ENCODE measurements at places on chromosomes 3 and 15. TPM values are rescaled to one million over a fixed set of nuclear protein-coding genes. Genes with fewer than 3 reads are reported as not detected.

Gene COX17
- 30.5 TPM for polyA plus RNA-seq

Gene SYNM
- polyA plus RNA-seq = 6.7 TPM

Gene FANCD2OS
- polyA plus RNA-seq = 0.82 TPM

Gene EFCC1
- 12.7 TPM for polyA plus RNA-seq

Gene SLC35G2
- 5.7 TPM for polyA plus RNA-seq

Gene DET1
- polyA plus RNA-seq = 15.5 TPM

Gene EFHB
- 3.4 TPM for polyA plus RNA-seq

Gene SKOR1
- polyA plus RNA-seq = 0.50 TPM

Gene GPR87
- polyA plus RNA-seq = not detected

Gene DIPK2A
- 42.2 TPM for polyA plus RNA-seq

Gene KLHDC8B
- polyA plus RNA-seq = 46.6 TPM

Gene TNNC1
- polyA plus RNA-seq = 49.3 TPM

Gene CFAP161
- polyA plus RNA-seq = 7.3 TPM

Gene PLCH1
- 25.5 TPM for polyA plus RNA-seq

Gene IL17RB
- 10.9 TPM for polyA plus RNA-seq

GRCh38 chr15:96343113-96344059, 12.9 kb downstream of the NR2F2 start:
- H3K4me1 ChIP-seq = no peaks in the 10 kb centered on the region
- H3K27me3 ChIP-seq = no peaks in the 10 kb centered on the region
- no peaks in the 10 kb centered on the region for H3K36me3 ChIP-seq
- H3K4me3 ChIP-seq = no peak overlapping the region
- DNase-seq = no peak

DNA sequence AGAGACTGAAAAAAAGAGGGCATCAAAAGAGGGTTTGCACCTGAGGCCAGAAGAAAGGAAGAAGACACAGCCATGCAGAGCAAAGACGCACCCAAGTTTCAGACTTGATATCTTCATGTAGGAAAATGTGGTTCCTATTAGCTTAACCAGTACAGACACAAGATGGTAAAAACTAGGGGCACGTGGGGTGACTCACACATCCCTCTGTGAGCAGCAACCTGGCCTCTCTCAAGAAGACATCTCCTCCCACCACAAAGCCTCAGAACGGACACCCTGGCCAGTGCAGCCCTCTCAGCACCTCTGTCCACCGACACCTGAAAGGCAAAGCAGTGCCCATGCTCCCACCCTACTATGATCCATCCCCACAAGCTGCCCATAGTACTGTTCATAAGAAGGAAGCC, 33.3 kb downstream of the GLB1 start:
- no peaks in the 10 kb centered on the region for H3K4me1 ChIP-seq
- no peaks in the 10 kb centered on the region for H3K27me3 ChIP-seq
- no peak overlapping the region for H3K27ac ChIP-seq
- H3K4me3 ChIP-seq = no peak overlapping the region
- peaks cover 95% of the 10 kb centered on the region for H3K36me3 ChIP-seq

GRCh38 chr15:35260941-35261340, 175.8 kb upstream of the NANOGP8 start:
- no peaks in the 10 kb centered on the region for H3K4me1 ChIP-seq
- no peak overlapping the region for H3K27ac ChIP-seq
- no peaks in the 10 kb centered on the region for H3K36me3 ChIP-seq
- no peak overlapping the region for H3K4me3 ChIP-seq

GRCh38 chr3:39762537-39763070, 46.8 kb upstream of the MYRIP start:
- no peak overlapping the region for H3K27ac ChIP-seq
- H3K27me3 ChIP-seq = no peaks in the 10 kb centered on the region
- no peaks in the 10 kb centered on the region for H3K4me1 ChIP-seq
- no peak overlapping the region for H3K4me3 ChIP-seq
- no peak for DNase-seq

- H3K27me3 ChIP-seq = no peaks in the 10 kb centered on the region
- H3K4me1 ChIP-seq = no peaks in the 10 kb centered on the region
- no peaks in the 10 kb centered on the region for H3K36me3 ChIP-seq
- H3K4me3 ChIP-seq = no peak overlapping the region
- no peak overlapping the region for H3K27ac ChIP-seq
Observed at GRCh38 chr3:179037351-179037750, 34.3 kb downstream of the ZMAT3 start.

DNA sequence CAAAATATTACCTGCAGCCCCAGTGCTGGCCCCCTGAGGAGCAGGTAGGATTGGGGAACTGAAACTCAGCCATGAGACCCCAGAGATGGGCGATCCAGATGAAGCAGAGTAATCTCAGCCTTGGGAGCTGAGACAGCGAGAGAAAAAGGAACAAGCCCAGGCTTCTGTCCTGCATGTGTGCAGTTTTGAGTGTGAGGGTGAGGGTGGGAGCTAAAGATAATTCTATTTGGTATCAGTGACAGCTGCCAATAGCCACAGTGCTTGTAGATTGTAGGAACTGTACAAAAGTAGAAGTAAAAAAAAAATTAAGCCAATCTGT, 5.9 kb downstream of the ATP8B4 start:
- H3K36me3 ChIP-seq = no peaks in the 10 kb centered on the region
- no peaks in the 10 kb centered on the region for H3K27me3 ChIP-seq
- no peak overlapping the region for H3K4me3 ChIP-seq
- DNase-seq = no peak

DNA sequence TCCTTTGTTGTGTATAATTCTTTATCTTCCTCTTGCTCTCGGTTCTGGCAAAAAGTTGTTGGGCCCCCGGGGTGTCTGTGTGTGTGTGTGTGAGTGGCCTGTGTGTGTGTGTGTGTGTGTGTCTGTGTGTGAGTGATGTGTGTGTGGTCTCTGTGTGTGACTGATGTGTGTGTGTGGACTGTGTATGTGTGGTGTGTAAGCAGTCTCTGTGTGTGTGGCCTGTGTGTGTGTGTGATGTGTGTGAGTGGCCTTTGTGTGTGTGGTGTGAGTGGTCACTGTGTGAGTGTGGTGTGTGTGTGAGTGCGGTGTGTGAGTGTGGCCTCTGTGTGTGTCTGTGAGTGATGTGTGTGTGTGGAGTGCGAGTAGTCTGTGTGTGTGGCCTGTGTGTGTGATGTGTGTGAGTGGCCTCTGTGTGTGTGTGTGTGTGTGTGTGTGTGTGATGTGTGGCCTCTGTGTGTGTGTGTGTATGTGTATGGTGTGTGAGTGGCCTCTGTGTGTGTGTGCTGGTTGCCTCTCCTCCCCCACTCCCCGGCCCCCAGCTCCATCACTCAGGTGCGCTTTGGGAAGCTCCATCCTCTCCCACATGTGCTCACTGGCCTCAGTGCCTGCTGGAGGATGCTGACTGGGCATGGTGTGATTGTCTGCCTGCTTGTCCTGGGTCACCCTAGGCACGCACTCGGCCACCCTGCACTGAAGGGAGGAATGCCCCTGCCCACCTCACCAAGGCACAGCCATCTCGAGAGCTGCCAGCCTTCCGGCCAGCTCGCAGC, 8.8 kb downstream of the LINGO1 start:
- peaks cover 9% of the 10 kb centered on the region for H3K27me3 ChIP-seq
- H3K36me3 ChIP-seq = no peaks in the 10 kb centered on the region
- no peak overlapping the region for H3K4me3 ChIP-seq
- H3K27ac ChIP-seq = no peak overlapping the region
- H3K4me1 ChIP-seq = no peaks in the 10 kb centered on the region
- no peak for DNase-seq

- no peaks in the 10 kb centered on the region for H3K27me3 ChIP-seq
- H3K27ac ChIP-seq = no peak overlapping the region
- no peaks in the 10 kb centered on the region for H3K36me3 ChIP-seq
- no peak overlapping the region for H3K4me3 ChIP-seq
- H3K4me1 ChIP-seq = no peaks in the 10 kb centered on the region
Observed at GRCh38 chr3:127050733-127051132, 67.8 kb downstream of the PLXNA1 start.

DNA sequence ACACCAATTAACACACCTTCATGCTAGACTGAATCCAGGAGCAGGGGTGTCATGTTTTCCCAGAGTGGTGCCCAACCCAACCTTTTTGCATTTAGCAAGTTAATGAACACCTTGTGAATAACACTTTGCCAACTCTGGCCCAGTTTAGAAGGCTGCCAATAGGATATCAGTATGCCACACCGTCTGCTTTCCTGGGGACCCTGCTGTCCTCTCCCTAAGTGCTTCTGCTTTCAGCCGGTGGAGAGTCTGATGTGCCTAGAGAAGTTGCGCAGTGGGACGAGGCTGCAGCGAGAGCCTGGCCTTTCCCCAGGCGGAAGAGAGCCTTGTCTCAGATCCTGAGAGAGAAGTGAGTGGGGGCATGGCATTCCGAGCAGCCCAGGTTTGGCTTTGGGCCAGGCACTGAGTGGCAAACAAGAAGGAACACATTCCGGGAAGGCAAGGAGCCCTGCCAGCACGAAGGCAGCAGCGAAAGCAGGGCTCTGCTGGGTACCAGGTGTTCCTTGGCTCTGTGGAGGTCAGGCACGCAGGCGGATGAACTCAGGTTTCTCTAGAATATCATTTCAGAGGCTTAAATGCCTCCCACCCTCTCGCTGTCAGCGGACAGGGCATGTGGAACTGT, 36.9 kb downstream of the SENP8 start:
- no peaks in the 10 kb centered on the region for H3K36me3 ChIP-seq
- H3K27me3 ChIP-seq = no peaks in the 10 kb centered on the region
- peak overlapping the region; percentile 27 for H3K4me3 ChIP-seq

GRCh38 chr3:16437640-16438039, 75.9 kb downstream of the RFTN1 start:
- DNase-seq = no peak
- H3K36me3 ChIP-seq = no peaks in the 10 kb centered on the region

GRCh38 chr15:90564051-90564450, 34.3 kb downstream of the CRTC3 start:
- H3K4me3 ChIP-seq = no peak overlapping the region
- H3K36me3 ChIP-seq = no peaks in the 10 kb centered on the region
- no peaks in the 10 kb centered on the region for H3K27me3 ChIP-seq
- DNase-seq = no peak

DNA sequence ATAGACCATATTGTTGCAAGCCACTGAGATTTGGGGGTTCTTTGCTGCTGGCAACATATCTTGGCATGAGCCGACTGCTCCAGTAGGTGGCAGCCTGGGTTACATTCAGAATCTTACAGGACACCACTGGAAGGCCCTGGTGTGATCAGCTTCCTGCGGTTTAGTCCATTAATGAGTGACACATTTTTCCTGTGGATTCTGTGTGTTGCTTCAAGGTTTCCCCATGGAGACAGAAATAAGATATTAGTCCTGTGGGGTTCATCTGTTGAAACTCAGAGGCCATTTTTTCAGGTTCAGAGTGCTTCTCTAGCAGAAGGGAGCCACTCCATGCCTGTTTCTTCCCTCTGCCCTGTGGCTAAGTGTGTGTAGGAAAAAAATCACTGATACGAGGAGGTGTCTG, 116.2 kb downstream of the MFSD1 start:
- no peaks in the 10 kb centered on the region for H3K4me1 ChIP-seq
- H3K27ac ChIP-seq = no peak overlapping the region
- no peak for DNase-seq
- H3K36me3 ChIP-seq = no peaks in the 10 kb centered on the region
- no peak overlapping the region for H3K4me3 ChIP-seq

DNA sequence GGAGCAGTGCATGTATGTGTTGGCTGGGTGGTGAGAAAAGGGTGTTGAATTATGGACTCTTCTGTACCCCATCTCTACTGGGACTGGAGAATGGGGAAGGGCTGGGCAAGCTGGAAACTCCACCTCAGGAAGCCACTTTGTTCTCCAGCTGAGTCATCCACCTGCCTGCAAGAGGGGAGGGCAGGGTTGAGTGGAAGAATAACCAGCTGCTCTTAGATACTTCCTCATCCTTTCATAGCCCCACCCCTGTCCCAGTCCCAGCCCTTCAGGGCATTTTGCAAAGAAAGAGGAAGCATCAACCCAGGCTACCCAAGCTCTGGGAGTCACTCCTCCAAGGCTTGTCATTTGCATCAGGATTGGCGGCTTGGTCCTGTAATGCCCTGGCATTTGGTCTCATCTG, 33.1 kb downstream of the RAB11A start:
- peaks cover 77% of the 10 kb centered on the region for H3K36me3 ChIP-seq
- H3K27ac ChIP-seq = peak overlapping the region; percentile 64
- DNase-seq = no peak
- H3K4me3 ChIP-seq = no peak overlapping the region

GRCh38 chr3:5297895-5298294, 110.4 kb downstream of the EDEM1 start:
- DNase-seq = no peak
- H3K27ac ChIP-seq = no peak overlapping the region
- no peaks in the 10 kb centered on the region for H3K4me1 ChIP-seq
- no peaks in the 10 kb centered on the region for H3K36me3 ChIP-seq
- no peak overlapping the region for H3K4me3 ChIP-seq

DNA sequence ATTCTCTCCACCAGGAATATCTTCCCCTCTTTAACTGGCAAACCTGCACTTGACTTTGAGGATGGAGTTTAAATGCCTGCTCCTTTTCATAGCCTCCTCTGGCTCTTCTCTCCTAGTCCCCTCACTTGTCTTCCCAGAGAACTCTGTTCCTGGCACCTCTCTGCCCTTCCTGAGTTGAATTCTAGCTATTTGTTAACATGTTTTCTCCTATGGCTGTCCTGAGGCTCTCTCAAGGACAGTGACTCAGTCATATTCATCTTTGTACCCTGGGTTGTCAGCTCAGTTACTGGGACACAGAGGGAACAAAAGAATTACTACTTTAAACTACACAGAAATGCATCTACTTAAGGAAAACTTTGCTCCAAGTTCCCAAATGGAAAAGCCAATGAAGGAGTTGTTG, 365.1 kb upstream of the ICE2 start:
- no peaks in the 10 kb centered on the region for H3K27me3 ChIP-seq
- no peaks in the 10 kb centered on the region for H3K36me3 ChIP-seq
- H3K27ac ChIP-seq = no peak overlapping the region
- no peak overlapping the region for H3K4me3 ChIP-seq
- no peak for DNase-seq

- no peaks in the 10 kb centered on the region for H3K36me3 ChIP-seq
- H3K27ac ChIP-seq = no peak overlapping the region
Observed at GRCh38 chr15:99295840-99296239, 44.6 kb downstream of the LRRC28 start.

GRCh38 chr3:37527361-37527760, 334.3 kb upstream of the CTDSPL start:
- no peak overlapping the region for H3K27ac ChIP-seq
- no peaks in the 10 kb centered on the region for H3K4me1 ChIP-seq
- H3K36me3 ChIP-seq = no peaks in the 10 kb centered on the region
- no peak for DNase-seq

DNA sequence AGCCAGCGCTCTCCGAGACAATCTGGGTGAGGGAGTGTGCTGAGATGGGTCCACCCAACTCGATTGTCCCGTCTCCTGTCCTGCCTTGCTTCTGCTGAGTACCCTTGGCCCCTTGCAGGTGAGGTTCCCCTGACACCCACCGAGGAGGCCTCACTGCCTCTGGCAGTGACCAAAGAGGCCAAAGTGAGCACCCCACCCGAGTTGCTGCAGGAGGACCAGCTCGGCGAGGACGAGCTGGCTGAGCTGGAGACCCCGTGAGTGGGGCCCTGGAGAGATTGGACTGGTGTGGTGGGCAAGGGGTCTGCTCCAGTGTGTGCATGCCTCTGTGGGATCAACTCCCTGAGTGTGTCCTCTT, 23.6 kb downstream of the NBEAL2 start:
- no peak overlapping the region for H3K27ac ChIP-seq
- H3K4me1 ChIP-seq = no peaks in the 10 kb centered on the region
- peak; percentile 34 for DNase-seq
- no peaks in the 10 kb centered on the region for H3K27me3 ChIP-seq
- no peaks in the 10 kb centered on the region for H3K36me3 ChIP-seq
